Left colon (tissue), 2 donors: ENCODE measurements at places on chromosomes 3 and 15.

DNA sequence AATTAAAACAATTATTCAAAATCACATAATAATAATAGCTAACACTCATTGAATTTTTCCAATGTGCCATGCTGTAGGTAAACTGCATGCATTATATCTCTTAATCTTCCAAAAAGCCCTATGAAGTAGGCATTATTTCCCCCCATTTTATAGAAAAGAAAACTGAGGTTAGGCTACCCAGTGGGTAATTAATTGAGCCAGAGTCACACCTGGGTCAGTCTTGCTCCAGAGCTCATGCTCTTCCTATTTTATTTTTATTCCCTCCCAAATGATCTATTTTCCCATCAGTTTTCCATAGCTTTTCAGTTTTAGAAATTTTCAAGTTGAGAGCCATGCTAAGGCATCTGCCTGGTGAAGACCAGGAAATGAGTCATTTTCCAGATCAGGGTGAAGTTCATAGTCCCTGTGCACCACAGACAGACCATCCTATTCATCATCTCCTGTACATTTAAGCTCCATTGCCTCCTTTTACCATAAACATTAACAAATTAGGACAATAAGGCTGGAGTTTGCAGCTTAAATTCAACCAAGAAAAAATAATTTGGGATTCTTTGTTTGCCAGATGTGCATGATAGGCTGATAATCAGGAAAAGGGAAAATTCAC is 417.3 kb downstream of the OTOL1 start:
- no peak for DNase-seq

DNA sequence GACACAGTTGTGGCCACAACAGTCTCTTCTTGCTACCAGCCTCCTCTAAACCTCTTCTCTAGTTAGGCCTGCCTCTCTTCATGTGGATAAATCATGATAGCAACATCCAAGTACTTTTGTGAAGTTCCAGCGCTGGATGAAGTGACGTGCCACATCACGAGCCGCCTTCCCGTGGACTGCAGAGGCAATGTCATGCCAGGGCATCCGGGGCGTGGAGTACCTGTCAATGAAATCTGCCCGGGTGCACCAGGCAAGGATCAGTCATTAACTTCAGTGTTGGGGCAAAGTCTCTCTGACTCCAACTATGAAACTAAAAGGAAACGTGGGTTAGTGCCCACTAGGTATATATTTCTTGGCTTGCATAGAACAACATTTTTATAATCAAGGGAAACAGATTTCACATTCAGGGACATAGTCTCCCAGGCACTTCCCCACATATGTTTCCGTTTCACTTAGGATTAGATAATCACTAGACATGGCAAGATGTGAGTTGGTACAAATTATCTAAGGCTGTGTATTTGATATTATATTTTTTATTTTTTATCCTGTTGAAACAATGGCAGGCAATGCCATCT is 133.6 kb downstream of the PLD1 start:
- DNase-seq, result peak; percentile 83

GRCh38 chr3:97278506-97278905 is 464.1 kb downstream of the EPHA6 start:
- DNase-seq, result no peak

GRCh38 chr3:46997453-46998091 is 18.1 kb downstream of the NBEAL2 start:
- no peak for DNase-seq

DNA sequence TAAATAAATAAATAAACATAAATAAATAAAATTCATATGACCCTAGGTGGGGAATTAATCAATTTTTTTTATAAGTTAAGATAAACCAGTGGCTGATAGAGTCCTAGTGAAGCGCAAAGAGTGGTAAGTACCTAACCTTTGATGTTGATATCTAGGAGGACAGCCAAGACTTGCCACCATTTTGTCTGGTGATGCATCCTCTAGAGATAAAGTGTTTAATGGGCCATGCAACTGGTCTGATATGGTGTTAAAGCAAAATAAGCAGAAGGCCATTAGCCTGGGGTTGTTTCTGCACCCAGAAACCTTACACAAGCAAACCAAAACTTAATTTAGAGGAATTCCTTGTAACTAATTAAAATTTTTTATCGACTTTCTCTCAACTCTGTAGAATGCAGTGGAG is 9.6 kb upstream of the USP8 start:
- DNase-seq, result no peak
